ENCODE measurements at places on chromosomes 11 and 22. TPM values are rescaled to one million over a fixed set of nuclear protein-coding genes. Genes with fewer than 3 reads are reported as not detected.

DNA sequence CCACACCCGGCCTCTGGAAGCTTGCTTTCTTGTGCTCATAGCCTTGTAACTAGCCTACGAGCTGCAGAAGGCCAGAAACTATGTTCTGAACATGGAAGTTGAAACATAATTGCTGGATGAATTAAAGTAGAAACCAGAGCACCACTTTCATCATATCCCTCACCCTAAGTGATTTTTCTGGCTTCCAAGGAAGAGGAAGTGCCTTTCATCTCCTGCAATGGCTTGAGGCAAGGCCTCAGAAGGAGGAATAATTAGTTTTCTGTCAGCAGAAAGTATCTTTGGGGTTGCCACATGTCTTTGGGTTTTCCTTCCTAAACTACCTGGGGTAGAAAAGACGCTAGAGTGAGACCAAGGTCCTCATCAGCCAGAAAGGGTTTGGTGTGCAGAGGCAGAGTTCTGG is 14.5 kb downstream of the RPL27A start:
- no peak for DNase-seq
- no peak overlapping the region for H3K27ac ChIP-seq
- no peaks in the 10 kb centered on the region for H3K27me3 ChIP-seq
- peaks cover 20% of the 10 kb centered on the region for H3K36me3 ChIP-seq
- peaks cover 11% of the 10 kb centered on the region for H3K4me1 ChIP-seq
- no peak overlapping the region for H3K4me3 ChIP-seq

- no peak overlapping the region for H3K4me3 ChIP-seq
- no peaks in the 10 kb centered on the region for H3K36me3 ChIP-seq
- H3K27ac ChIP-seq, result no peak overlapping the region
- H3K4me1 ChIP-seq, result peaks cover 2% of the 10 kb centered on the region
- H3K27me3 ChIP-seq, result no peaks in the 10 kb centered on the region
- DNase-seq, result no peak
These were observed 362.0 kb downstream of the TBC1D22A start for GRCh38 chr22:47124451-47124881.

DNA sequence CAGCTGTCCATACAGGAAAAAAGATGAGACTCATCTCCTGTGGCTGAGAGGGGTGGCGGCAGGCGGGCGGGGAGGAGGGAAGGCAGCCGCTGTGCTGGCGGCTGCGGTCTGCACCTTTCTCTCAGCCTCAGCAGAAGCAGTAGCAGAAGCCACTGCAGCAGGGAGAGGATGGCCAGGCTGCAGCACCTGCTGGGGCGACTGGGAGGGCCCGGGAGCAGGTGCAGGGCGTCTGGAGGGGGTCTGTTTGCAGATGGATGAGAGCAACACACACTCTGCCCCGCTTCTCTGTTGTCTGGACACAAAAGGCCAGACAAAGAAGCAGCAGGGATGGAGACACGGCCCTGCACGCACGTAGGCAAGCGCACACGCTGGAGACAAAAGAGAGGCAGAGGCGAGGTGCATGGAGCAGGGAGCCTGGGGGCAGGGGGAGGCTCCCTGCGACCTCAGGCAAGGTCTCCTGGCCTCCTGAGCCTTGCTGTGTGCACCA is 9.3 kb upstream of the MIAT start:
- no peak overlapping the region for H3K4me3 ChIP-seq
- peaks cover 57% of the 10 kb centered on the region for H3K27me3 ChIP-seq
- DNase-seq, result no peak
- H3K27ac ChIP-seq, result no peak overlapping the region
- no peaks in the 10 kb centered on the region for H3K36me3 ChIP-seq
- H3K4me1 ChIP-seq, result 0 out of 2 replicates have a peak, but pooled peaks cover 6% of the 10 kb centered on the region

DNA sequence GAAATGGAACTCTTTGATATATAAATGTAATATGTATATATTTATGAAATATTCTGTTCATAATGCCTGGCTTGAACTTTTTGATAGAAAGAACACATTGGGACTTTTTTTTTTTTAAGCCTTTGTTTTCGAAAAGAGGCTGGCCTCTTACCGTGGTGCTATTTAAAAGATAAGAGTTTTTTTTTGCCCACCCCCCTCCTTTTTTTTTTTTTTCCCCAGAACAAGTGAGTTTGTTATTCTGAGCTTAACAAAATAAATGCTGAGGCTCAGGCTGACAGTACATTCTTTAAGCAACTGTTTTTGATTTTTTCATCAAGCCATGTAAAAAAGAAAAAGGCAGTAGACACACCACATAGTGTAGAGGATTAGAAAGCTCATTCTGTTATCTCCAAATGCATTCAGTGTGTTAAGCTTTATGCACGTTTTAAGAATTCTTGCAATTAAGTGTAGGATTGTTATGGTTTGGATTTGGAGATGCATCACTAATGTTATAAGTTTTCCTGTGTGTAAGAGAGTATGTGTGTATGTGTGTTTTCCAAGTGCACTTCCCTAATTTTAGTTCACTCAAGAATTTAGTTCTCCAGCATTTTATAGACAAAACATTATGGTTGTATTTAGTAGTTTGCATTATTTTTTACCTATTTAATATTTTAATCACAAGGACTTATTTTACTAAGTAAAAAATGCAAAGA is 12.0 kb downstream of the PDHX start:
- H3K4me3 ChIP-seq, result no peak overlapping the region
- peaks cover 12% of the 10 kb centered on the region for H3K4me1 ChIP-seq
- H3K36me3 ChIP-seq, result no peaks in the 10 kb centered on the region

DNA sequence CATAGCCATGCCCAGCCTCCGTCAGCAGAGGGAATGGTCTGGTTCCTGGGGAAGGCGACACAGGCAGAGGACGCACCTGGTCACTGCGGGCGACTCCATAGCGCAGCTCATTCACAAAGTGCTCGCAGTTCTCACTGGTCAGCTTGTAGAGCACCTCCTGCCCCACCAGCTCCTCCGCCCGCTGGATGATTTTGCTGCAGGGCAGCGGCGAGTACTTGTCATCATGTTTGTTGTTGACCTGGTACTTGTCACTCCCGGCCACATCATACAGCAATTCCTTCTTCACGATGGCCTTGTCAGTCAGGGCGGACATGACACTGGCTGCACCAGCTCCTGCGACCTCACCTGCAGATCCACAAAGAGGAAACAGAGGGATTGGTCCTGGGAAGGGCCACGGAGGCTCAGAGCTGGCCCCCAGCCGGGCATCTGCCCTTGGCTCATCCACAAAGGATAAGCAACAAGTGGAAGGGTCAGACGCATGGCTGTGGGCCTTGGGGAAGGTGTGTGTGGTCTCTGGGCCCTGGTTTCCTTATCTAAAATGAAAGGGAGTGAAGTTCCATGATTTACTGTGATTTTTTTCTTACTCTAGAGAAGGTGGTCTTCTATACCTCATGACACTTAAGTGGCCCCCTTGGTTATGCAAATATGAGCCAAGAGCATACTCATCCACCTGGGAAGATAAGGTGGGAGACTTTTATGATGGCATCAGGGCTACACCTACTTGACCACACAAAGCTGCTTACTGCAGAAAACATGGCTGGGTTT is 24.0 kb downstream of the PLAAT3 start:
- H3K27ac ChIP-seq, result no peak overlapping the region
- H3K36me3 ChIP-seq, result peaks cover 8% of the 10 kb centered on the region
- no peak for DNase-seq
- H3K4me3 ChIP-seq, result no peak overlapping the region
- no peaks in the 10 kb centered on the region for H3K4me1 ChIP-seq
- no peaks in the 10 kb centered on the region for H3K27me3 ChIP-seq

DNA sequence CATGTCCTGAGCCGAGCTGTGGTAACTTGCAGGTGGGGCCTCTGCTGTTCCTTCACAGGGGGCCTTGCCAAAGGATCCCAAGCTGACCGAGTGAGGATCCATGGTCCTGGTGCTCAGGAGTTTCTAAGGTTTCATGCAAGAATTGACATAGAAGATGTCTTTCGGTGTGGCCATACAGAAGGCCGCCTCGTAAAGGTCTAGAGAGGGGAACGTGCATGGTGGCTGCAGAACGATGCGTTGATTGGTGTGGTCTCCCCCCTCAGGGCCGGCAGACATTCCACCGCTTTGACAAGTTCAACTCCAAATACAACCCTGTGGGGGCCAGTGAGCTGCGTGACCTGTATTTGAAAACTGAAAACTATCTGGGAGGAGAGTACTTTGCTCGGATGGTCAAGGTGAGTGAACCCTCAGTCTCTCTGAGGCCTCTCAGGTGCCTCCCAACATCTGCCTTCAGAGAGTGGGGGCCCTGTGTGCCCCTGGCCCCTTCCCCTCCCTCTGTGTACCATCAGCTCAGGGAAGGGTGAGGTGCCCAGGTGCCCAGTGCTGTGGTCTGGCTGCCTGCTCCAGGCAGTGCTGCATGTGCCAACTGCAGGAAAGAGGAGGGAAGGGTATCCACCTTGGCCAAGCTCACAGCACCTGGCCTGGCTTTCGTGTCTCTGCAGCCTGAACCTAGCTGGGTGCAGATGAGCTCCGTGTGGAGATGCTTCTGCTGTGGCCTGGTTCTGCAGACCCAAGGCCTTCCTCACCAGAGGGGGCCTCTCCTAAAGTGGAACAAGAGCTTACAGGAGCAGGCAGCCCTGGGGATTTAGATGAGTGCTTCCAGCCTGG is 39.8 kb downstream of the AMPD3 start:
- no peak for DNase-seq

GRCh38 chr11:117438371-117439000 is 110.8 kb downstream of the CEP164 start:
- peaks cover 72% of the 10 kb centered on the region for H3K27me3 ChIP-seq
- no peak for DNase-seq
- no peak overlapping the region for H3K27ac ChIP-seq
- no peak overlapping the region for H3K4me3 ChIP-seq
- no peaks in the 10 kb centered on the region for H3K4me1 ChIP-seq

DNA sequence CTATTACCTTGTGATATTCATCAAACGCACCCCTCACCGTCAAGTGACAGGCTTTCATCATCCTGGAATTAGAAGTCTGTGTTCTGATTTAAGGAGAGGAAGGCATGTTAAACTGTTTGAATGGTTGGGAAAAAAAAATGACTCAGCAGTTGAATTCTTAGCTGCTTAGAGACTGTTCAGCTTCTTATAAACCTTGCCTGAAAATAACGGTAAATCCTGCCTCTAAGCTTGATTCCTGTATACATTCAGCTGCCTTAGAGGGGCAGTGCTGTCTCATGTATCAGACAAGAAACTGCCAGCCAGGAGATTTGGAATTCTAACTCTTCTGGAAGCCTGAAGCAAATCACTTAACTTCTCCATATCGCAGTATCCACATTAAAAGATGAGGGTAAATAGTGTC is 437.4 kb downstream of the JRKL start:
- H3K27ac ChIP-seq, result no peak overlapping the region
- no peak overlapping the region for H3K4me3 ChIP-seq
- H3K27me3 ChIP-seq, result peaks cover 51% of the 10 kb centered on the region
- no peaks in the 10 kb centered on the region for H3K36me3 ChIP-seq

- H3K36me3 ChIP-seq, result no peaks in the 10 kb centered on the region
- H3K4me3 ChIP-seq, result no peak overlapping the region
- no peaks in the 10 kb centered on the region for H3K27me3 ChIP-seq
- no peaks in the 10 kb centered on the region for H3K4me1 ChIP-seq
- DNase-seq, result no peak
These were observed 15.7 kb upstream of the GNB1L start for GRCh38 chr22:19870153-19871022.

DNA sequence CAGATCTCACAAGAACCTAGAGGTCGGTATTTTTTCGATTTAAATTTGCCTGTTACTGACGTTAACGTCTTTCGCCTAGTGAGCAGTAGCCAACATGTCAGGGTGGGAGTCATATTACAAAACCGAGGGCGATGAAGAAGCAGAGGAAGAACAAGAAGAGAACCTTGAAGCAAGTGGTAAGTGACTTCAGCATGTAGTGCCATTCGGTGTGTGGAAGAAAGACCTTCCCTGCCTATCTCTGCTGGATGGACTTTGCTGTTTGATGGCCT is 750 bp downstream of the XRCC6 start:
- H3K4me3 ChIP-seq, result peak overlapping the region; percentile 100
- peaks cover 22% of the 10 kb centered on the region for H3K4me1 ChIP-seq
- peaks cover 7% of the 10 kb centered on the region for H3K36me3 ChIP-seq
- H3K27ac ChIP-seq, result peak overlapping the region; percentile 94
- H3K27me3 ChIP-seq, result no peaks in the 10 kb centered on the region

DNA sequence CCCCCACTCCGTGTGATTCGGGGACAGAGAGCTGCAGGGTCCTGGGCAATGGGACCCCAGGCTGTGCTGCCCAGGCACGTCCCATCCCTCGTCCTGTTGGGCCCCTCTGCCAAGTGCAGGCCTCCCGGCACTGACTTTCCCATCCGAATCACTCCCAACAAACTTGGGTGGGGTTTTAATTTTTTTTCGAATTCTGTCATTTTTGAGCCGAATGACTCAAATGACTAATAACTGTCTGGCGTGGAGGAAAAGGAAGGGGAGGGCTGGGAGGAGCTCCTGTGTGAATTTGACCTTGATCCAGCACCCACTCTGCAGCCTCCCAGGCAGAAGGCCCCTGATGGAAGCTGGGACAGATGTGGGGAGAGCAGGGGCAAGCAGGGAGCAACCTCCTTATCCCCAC is 1173.2 kb downstream of the BRD1 start:
- H3K4me1 ChIP-seq, result no peaks in the 10 kb centered on the region
- no peaks in the 10 kb centered on the region for H3K27me3 ChIP-seq
- DNase-seq, result no peak
- no peak overlapping the region for H3K4me3 ChIP-seq
- H3K27ac ChIP-seq, result no peak overlapping the region
- H3K36me3 ChIP-seq, result no peaks in the 10 kb centered on the region

- no peaks in the 10 kb centered on the region for H3K27me3 ChIP-seq
- H3K4me1 ChIP-seq, result no peaks in the 10 kb centered on the region
- no peak overlapping the region for H3K4me3 ChIP-seq
- DNase-seq, result no peak
- H3K27ac ChIP-seq, result no peak overlapping the region
These were observed 31.6 kb downstream of the C11orf58 start for GRCh38 chr11:16770016-16770415.

GRCh38 chr11:19735157-19735908 is 22.7 kb downstream of the NAV2 start:
- no peak overlapping the region for H3K27ac ChIP-seq
- no peaks in the 10 kb centered on the region for H3K27me3 ChIP-seq
- 0 out of 2 replicates have a peak, but pooled peaks cover 3% of the 10 kb centered on the region for H3K4me1 ChIP-seq
- H3K36me3 ChIP-seq, result no peaks in the 10 kb centered on the region

DNA sequence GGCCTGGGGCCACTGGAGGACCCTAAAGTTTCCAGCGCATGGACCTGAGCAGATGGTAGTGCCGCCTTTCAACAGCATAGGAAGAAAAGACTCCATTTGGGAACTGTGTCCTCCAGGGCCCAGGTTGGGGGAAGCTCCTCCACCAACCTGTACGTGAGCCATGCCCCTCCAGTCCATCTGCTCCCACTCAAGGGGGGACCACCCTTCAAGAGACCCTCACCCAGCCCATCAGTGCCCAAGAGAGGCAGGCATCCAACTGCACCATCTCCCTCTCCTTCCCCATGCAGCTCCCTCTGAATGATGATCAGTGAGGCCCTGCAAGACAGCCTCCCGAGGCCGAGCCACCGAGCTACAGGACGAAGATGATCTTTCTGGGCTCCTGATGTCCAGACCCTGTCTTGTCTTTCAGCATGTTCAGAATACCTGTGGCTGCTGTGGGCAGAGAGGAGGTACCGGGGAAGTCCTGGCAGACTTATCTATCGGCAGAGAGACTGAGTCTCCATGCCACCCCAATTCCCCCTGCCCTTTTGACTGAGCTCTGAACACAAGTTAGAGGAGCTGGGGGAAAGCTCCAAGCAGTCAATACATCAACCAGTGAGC is 25.0 kb upstream of the JAM3 start:
- H3K36me3 ChIP-seq, result no peaks in the 10 kb centered on the region
- no peak overlapping the region for H3K27ac ChIP-seq
- H3K4me1 ChIP-seq, result peaks cover 11% of the 10 kb centered on the region
- no peak overlapping the region for H3K4me3 ChIP-seq
- peaks cover 20% of the 10 kb centered on the region for H3K27me3 ChIP-seq
- no peak for DNase-seq

Gene AQP11
- 2.2 TPM for total RNA-seq

Gene PKP3
- 222 TPM for total RNA-seq

Gene MUC2
- total RNA-seq, result 0.26 TPM

Gene CCDC73
- total RNA-seq, result not detected

Gene HYLS1
- 23.5 TPM for total RNA-seq

Gene CPT1A
- total RNA-seq, result 53.2 TPM

Gene KRTAP5-1
- not detected for total RNA-seq

Gene SCGB1A1
- not detected for total RNA-seq
